ENCODE measurements at places on chromosomes 4 and X.

GRCh38 chrX:9171841-9172463 is 138.0 kb upstream of the FAM9B start:
- no peak for DNase-seq

- no peak for DNase-seq
Measured at GRCh38 chrX:152428120-152428519, 23.0 kb downstream of the GABRA3 start.

GRCh38 chrX:2500091-2500802 is 529 bp downstream of the DHRSX start:
- no peak for DNase-seq

- peak; percentile 3 for DNase-seq
Measured at GRCh38 chr4:119025916-119026661, 109.5 kb upstream of the MYOZ2 start.

DNA sequence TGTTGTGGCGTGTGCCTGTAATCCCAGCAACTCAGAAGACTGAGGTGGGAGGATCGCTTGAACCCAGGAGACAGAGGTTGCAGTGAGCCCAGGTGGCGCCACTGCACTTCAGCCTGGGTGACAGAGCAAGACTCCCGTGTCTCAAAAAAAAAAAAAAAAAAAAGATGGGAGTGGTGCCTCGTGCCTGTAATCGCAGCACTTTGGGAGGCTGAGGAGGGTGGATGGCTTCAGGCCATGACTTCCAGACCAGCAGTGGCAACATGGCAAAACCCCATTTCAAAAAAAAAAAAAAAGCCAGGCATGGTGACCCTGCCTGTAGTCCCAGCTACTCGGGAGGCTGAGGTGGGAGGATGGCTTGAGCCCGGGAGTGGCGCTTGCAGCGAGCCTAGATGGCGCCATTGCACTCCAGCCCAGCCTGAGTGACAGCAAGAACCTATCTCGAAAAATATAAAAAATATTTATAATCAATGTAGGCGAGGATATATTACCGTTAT is 27.0 kb downstream of the EIF2S3 start:
- DNase-seq, result peak; percentile 56

DNA sequence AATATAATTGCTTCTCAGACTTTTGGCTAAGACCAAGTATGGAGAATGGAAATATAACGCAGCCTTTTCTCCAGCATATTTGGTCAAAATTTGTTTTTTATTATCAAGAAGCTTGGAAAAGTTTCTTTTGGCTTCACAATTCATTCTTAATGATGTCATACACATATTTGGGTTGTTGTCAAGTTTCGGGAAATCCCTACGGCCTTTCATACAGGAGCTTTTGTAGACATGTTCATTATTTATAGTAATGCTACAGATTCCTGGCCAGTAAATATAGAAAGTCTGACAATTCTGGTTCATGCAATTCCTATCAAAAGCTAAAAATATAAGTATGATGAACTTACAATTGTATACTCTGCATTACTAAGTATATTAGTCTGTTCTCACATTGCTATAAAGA is 112.9 kb downstream of the IRF2 start:
- no peak for DNase-seq

GRCh38 chr4:41506130-41506529 is 31.8 kb upstream of the LIMCH1 start:
- no peak for DNase-seq

DNA sequence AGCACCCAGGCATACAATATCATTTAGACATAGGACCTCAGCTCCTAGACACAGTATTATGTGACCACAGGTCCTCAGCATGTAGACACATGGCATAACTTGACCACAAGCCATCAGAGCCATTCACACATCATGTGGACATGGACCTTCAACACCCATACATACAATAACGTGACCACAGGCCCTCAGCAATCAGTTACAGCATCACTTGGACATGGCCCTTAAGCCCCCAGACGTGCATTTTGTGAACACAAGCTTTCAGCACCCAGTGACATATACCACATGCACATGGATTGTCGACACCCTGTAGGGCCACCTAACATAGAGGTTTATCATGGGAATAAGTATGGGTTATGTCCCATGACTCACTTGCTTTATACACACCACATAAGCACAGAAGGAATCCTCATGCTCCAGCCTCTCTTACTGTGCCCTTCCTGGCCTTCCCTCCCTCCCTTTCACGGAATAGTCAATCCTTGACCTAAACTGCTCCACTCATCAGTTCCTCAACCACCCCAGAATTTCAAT is 1.9 kb downstream of the TSPYL2 start:
- no peak for DNase-seq

Data from CD4-positive, alpha-beta T cell treated with Interleukin-21 for 1 hour (primary cell).